Muscle of back (tissue), 13 donors: ENCODE measurements at places on chromosomes 6 and 20.

DNA sequence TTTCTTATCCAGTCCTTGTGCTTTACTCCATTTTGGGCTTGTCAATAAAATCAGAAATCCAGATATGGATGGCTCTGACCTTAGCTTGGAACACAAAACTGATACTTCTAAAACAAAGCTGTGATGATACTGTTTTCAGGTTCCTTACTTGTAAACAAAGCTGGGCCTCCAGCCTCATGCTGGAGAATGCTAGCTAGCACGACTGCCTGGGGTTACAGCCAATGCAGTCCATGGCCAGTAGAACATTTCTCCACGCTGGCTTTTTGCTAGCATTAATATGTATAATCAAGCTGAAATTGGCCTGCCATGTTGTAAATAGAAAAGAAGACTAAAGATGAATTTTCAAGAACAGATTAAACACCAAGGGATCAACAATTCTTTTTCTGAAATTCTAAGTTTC, 63.9 kb downstream of the MTHFD1L start:
- peak; percentile 69 for DNase-seq

GRCh38 chr6:6560909-6561308, 27.6 kb upstream of the LY86 start:
- DNase-seq, result peak; percentile 30

DNA sequence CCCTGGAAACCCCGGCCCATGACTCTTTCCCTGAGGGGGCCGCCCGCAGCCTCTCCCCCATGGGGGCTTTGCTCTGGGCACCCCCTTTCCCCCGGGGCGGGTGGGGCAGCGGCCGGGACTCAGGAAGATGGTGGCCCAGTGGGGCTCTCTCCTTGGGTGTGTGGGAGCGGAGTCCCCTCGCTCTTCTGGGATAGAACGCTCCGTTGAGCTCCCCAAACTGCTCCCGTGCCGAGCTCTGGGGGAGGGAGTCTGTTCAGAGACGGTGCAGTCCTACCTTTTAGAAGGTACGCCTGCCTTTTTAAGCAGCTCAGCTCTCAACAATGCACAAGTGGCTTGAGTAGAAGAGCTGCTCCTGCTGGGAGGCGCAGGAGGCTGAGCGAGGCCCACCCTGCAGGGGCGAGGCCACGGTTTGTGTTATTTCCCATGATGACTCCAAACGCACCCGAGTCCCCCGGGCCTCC, 21.7 kb upstream of the BHLHE23 start:
- DNase-seq, result no peak

GRCh38 chr20:33900521-33901131, 89.5 kb downstream of the CHMP4B start:
- DNase-seq, result no peak

- DNase-seq, result no peak
These were observed 261.4 kb upstream of the PRDM1 start for GRCh38 chr6:105824732-105825131.

GRCh38 chr6:136921936-136922684, at the start of gene SLC35D3:
Gene SLC35D3 (plus strand): TSS chr6:136922301. CDS start chr6:136922429, 128 bp downstream.
- DNase-seq, result no peak

DNA sequence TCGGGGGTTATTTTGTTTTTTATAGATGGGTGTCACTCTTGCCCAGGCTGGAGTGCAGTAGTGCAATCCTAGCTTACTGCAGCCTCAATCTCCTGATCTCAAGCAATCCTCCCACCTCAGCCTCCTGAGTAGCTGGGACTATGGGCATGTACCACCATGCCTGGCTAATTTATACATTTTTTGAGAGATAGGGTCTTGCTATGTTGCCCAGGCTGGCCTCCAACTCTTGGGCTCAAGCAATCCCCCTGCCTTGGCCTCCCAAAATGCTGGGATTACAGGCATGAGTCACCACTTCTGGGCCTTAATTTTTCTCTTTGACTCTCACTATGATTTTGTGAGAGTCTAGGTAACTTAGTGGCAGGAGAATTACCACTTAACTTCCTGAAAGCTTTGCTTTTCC, 23.3 kb downstream of the AKAP12 start:
- DNase-seq, result no peak

DNA sequence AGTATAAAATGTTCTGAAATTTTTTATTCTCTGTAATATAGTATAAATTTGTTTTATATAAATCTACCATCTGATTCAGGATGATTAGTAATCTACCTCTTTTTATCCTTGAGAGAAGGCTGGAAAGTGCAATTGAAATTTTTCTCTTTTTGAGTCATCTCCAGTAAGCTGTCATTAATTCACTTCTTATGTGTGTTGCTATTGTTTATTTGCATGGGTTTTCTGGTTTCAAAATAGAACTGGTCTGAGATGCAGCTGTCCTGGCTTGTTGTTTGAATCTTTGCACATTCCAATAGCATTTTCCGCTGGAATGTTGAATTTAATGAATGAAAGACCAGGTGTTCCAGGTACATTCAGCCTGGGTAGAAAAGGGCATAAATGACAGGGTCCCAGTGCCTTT, 24.3 kb upstream of the TAB2 start:
- DNase-seq, result no peak

GRCh38 chr6:110337486-110337885, 20.7 kb downstream of the METTL24 start:
- DNase-seq, result no peak

- DNase-seq, result peak; percentile 38
These were observed 42.4 kb downstream of the PTCHD4 start for GRCh38 chr6:48068278-48069251.

GRCh38 chr6:34792605-34793500, 970 bp downstream of the BLTP3A start:
- peak; percentile 25 for DNase-seq

GRCh38 chr20:23320317-23320716, 30.3 kb upstream of the NXT1 start:
- no peak for DNase-seq

GRCh38 chr20:4053071-4053919, 37.9 kb upstream of the RNF24 start:
- no peak for DNase-seq

- no peak for DNase-seq
These were observed 5.9 kb upstream of the SERINC3 start for GRCh38 chr20:44527716-44528199.

DNA sequence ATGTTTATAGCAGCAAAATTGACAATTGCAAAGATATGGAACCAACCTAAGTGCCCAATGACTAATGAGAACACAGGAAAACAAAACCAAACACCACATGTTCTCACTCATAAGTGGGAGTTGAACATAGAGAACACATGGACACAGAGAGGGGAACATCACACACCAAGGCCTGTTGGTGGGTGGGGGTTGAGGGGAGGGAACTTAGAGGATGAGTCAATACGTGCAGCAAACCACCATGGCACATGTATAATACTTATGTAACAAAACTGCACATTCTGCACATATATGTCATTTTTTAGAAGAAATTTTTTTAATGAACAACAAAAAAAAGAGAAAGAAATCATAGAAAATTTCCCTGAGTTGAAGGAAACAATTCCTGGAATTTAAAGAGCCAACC, 3.9 kb downstream of the EPM2A start:
- no peak for DNase-seq

DNA sequence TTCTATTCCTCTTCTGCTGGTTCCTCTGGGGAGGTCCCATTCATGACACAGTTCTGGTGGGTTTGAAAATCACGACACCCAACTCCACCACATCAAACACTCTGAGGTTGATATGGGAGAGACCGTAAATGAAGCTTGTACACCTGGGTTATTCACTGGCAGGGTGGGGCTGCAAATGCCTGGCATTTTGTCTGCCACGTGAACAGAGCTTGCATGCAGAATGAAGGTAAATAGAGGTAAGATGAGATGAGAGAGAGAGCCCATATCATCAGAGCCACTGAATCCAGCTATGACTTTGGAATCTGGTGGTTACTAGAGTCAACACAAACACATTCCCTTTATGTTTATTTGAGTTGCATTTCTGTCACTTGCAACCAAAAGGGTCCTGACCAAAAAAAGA, 97.4 kb downstream of the BANF2 start:
- no peak for DNase-seq

- no peak for DNase-seq
These were observed 775.8 kb downstream of the MAFB start for GRCh38 chr20:39913274-39913673.
